ENCODE measurements at places on chromosomes 4 and X.
A peak's percentile ranks its signal among the peaks of the same experiment; 100 is the strongest.

DNA sequence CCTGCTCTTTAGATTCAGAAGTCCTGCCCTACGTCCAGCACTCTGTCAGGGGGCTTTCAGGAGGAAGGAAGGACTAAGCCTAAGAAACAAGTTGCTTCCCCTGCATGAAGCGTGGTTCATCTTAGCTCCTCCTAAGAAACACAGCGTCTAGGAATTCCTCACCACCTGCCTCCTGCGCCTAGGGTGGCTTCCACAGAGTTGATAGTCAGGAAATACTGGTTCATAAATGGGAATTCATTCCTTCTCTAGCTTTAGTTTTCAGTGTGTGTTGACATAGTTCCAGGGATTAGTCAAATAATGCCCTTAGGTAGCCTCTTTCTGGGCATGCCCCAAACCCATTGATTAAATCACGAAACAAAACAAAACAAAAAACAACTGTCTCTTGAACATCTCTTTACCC lies 1.7 kb upstream of the MXRA5 start:
- no peak for DNase-seq

GRCh38 chr4:164550989-164551712 lies 202.8 kb upstream of the SMIM31 start:
- DNase-seq = no peak

DNA sequence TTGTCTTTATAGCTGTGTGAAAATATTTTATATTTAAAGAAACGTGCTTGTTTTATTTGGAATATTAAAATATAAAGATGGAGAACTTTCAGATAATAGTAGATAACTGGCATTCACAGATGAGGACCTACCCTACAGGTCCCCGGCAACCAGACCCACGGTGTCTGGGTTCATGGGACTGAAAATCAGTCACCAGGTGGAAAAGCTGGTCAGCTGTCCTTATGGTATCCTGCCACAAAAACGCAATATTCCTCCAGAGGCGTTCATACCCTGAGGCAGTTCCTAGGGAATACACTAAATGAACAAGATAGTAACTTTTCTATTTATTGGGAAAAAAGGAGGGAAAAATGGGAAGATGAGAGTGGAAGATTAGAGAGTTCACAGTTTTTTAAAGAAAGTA lies 1.2 kb downstream of the TLR6 start:
- no peak for DNase-seq

DNA sequence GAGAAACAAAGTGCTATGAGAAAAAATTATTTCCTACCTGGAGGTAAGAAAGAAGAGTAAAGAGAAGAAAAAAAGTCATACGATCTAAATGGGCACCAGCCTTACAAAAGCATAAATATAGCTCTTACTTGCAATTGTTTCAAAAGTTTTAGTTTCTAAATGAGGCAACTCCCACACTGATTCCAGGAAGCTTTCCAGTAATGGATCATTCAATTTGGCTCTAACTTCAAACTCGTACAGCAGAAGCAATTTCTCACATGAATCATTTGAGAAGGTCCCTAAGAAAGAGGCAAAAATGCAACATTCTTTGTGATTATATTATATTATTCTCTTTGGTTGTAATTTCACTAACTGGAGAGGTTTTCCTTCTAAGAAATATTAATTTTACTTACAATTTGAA lies 109.9 kb downstream of the DLG3 start:
- DNase-seq = no peak

- DNase-seq = no peak
Observed at GRCh38 chrX:13764765-13765164, 30.2 kb downstream of the OFD1 start.

DNA sequence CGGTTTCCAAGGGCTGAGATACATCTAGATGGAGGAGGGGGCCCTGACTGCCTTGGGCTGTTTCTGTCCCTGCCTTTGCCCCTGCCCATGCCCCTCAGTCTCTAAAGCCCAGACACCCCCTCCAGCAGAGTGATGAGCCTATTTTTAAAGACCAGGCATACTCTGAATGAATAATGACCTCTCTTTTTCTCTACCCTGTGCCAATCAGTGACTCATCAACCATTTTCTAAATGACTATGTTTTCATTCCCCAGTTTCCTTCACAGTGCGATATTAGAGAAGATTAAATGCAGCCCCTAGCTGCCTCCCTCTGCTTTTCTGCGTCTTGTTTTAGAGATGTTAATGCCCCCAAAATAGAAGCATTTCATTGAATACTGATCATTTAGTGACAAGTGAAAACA lies 15.5 kb upstream of the NHS start:
- no peak for DNase-seq

DNA sequence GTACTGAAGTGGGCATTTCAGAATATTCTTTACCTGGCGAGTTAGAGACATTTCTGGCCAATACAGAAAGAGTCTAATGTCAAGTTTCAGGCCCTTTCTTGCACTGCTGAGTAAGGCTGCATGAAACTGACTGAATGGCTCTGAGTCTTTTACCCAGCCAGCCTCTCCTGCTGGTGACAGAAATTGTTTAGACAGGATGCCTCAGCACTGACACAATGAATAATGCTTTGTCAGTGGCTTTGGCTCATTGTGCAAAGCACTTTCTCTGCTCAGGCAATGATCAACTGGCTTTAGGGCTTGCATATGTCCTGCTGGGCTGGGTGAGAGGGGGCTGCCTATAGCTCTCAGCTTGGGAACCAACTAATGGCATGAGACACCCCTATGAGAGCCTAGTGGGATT lies 45.5 kb downstream of the CLNK start:
- DNase-seq = no peak

- no peak for DNase-seq
Observed at GRCh38 chrX:19375546-19375945, 31.8 kb downstream of the PDHA1 start.

- no peak for DNase-seq
Observed at GRCh38 chr4:108270466-108271450, 102.0 kb upstream of the LEF1 start.

- no peak for DNase-seq
Observed at GRCh38 chr4:57774171-57774570, 664.0 kb upstream of the IGFBP7 start.

DNA sequence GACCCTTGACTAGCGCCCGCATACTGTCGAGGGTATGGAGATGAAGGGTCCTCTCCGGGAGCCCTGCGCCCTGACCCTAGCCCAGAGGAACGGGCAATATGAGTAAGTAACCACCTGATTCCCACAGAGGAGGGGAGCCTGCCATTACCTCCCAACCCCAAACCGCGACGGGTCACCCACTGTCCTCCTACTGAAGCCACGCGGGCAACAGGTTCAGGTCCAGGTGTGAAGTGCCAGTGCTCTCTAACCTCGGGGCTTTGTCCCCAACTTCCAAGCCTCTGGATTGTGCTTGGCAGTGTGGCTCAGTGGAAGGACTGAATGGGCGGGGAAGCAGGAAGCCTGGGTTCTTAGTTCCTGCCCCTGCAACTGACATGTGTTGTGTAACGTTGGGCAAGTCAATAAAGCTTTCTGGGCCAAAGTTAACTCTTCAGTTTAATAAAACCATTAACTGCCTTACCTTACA lies 694 bp downstream of the OCRL start:
- DNase-seq = peak; percentile 42

- DNase-seq = no peak
Observed at GRCh38 chr4:15996773-15997172, 33.8 kb upstream of the FGFBP2 start.

DNA sequence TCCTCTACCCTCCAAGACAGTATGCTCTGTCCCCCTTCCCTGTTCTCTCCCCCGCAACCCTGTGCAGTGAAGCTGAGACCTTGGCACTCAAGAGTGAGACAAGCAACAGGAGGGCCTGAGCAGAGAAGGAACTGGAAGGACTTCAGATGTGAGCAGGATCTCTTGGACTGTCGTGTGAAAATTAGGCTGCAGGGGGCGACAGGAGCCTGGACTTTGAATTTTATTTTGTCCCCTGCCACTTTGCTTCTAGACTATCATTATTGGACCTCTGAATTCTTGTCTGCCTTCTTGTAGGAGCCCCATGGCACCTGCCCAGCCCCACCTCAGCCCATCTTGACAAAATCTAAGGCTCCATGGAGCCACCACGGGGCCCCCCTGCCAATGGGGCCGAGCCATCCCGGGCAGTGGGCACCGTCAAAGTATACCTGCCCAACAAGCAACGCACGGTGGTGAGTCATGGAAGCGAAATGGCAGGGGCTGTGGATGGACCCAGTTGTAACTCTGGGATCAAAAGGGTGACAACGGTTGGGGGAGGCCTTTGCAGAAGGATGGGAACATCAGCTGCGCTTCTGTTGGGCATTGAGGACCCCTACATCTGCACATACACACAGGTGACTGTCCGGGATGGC lies 1.7 kb downstream of the ARAF start:
- DNase-seq = no peak

- no peak for DNase-seq
Observed at GRCh38 chr4:174080361-174080760, 203.1 kb downstream of the FBXO8 start.

- DNase-seq = no peak
Observed at GRCh38 chr4:52595001-52595400, 64.1 kb downstream of the USP46 start.

GRCh38 chr4:186701273-186701672 lies 22.4 kb downstream of the FAT1 start:
- DNase-seq = no peak

DNA sequence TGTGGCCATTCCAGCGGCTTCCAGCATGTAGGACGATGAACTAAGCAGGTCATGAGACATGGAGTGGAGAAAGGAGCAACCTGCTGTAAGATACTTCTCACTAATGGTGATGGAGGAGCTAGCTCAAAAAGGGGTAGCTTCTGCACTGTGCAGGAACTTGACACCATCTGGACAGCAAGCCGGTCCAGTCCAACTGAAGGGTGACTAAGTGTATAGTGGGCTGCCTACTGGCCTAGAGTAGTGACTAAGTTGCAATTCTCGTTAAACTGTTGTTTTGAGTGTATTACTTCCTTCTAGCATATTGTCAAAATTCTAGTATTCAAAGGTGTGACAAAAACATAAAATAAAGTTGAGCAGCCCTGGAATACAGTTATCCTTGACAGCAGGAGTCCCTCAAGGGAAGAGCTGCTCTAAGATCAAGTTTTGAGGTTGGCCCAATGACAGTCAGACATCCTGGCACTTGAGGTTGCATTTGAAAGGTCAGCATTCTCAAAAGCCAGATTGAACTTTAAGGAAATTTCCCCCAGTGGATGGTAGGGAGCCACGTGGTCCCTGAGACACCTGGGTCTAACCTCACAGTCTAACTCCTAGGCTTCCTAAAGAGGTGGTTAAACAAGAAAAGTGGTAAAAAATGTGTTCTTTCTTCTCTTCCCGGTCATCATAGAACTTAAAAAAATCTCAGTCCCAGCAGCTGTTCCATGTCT lies 8.0 kb downstream of the CETN2 start:
- no peak for DNase-seq

GRCh38 chr4:38664706-38665401 lies 855 bp downstream of the KLF3 start:
- peak; percentile 75 for DNase-seq

DNA sequence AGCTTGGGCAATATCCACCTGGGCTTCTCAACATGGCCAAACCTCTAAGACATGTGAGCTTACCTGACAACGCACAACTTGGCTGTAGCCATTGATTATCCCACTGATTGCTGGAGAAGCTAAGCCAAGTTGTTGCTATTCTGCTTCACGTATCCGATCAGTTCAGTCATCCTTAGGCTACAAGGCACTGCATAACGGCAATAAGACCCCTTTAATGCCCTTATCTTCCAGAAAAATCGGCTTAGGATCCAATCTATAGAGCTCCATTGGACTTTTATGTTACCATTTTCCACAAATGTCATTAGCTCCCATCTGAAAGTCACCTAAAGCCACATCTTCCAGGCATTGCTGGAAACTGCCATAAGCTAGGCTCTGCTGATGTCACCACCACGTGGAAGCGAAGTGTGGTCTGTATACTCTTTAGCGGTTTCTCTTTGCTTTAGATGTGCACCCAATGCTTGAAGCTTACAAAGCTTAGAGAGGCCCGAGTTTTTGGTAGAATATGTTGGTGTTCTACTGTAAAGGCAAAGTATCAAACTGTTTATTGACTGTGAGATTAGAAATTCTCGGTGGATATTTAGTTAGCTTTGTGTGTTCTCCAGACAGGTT lies 163.1 kb downstream of the CPE start:
- DNase-seq = no peak

Measured in liver (tissue), 10 donors.